ENCODE measurements at places on chromosomes 3 and 15.

GRCh38 chr3:29582273-29582672 is 301.4 kb downstream of the RBMS3 start:
- DNase-seq = no peak

DNA sequence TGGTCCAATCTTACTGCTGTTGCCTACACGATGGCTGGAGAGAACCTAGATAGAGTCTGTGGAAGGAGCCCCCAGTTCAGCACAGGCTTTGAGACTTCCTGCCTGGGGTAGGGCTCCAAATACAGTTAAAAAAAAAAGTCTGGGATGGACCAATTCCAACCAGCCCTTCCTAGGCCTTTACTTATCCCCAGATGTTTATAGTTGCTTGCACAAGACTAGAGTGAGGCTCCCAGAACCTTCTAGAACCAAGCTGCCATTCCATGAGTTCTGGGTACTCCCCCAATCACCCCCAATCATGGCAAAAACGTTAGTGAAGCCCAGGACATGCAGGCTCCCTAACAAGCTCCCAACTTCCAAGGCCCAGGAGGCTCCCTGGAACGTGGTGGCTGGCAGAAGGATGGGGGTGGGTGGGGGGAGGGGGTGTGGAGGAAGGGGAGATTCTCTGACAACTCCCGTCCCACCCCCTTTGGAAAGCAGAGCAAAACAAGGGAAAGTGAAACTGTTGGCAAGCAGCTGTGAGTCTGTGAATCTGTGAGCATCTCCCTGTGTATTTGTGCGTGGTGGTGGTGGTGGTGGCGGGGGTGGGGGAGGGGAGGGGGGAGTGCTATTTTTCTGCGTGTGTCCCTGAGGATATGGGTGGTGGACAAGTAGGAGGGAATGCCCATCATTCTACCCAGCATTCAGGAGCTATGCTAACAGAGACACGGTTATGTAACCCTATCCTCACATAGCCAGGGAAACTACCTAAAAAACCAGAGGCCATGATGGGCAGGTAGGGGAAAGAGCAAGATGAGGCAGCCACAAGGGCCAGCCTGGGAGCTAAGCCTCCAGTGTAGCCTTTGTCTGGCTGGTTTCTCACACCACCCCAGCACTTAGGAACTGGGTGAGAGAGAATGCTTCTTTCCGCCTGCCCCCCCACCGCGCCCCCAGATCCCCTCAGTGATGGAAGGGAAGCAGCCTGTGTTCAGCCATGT is 2.0 kb downstream of the MST1R start:
- no peak for DNase-seq

DNA sequence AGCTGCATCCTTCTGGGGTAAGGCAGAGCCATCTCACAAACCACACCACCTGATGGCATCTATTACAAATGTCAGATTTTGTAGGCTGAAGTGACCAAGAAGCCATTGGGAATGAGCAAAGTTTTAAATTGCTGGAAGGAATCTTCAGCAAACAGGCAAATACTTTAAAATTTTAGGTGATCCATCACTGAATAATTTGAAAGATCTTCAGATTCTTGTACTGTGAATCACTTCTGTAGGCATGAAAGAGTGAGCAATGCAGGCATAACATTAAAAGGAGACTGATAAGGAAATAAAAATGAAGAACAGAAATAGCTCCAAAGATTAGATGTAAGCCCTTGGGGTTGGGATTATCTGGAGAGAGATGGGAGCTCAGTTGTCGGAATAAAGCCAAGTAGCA is 36.0 kb upstream of the ALDH1L1 start:
- no peak for DNase-seq

DNA sequence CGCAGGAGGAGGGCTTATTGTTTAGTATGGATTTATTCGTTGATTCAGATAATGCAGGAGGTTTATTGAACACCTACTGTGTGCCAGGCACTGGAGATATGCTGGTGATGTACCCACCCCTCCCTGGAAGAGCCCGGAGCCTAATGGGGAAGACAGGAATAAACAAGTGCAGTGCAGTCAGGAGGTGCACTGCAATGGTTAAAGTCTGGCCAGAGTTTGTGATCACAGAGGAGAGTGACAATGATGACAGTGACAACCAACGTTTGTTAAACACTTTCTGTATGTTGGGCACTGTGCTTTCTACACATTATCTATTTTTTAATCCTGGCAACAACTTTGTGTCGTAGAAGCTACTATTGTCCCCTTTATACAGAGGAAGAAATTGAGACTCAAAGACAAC is 70.4 kb downstream of the THSD4 start:
- no peak for DNase-seq

- DNase-seq = no peak
These were observed 33.9 kb downstream of the DOCK3 start for GRCh38 chr3:50708620-50709019.
